ENCODE measurements at places on chromosomes 5 and 9. TPM values are rescaled to one million over a fixed set of nuclear protein-coding genes. Genes with fewer than 3 reads are reported as not detected.

- no peak for DNase-seq
Observed at GRCh38 chr5:34013547-34013946, 5.7 kb upstream of the AMACR start.

- DNase-seq = no peak
Observed at GRCh38 chr5:109961751-109962150, 272.0 kb downstream of the MAN2A1 start.

DNA sequence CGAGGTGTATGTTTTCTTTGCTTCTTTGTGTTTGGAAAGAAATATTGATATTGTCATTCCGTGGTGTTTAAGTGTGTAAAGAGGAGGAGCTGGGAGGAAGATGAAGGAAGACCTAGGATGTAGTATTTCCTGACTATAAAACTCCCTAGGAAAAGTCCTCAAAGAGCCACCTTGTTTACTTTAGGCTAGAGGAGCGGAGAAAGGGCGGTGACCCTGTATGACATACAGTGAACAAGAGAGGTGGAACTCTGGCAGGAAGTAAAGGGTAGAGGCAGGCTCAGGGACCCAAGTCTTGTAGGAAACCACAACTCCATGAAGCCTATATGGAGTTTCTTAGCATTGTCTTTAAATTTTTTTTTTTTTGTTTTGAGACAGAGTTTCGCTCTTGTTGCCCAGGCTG is 303.9 kb downstream of the DOCK8 start:
- no peak for DNase-seq

DNA sequence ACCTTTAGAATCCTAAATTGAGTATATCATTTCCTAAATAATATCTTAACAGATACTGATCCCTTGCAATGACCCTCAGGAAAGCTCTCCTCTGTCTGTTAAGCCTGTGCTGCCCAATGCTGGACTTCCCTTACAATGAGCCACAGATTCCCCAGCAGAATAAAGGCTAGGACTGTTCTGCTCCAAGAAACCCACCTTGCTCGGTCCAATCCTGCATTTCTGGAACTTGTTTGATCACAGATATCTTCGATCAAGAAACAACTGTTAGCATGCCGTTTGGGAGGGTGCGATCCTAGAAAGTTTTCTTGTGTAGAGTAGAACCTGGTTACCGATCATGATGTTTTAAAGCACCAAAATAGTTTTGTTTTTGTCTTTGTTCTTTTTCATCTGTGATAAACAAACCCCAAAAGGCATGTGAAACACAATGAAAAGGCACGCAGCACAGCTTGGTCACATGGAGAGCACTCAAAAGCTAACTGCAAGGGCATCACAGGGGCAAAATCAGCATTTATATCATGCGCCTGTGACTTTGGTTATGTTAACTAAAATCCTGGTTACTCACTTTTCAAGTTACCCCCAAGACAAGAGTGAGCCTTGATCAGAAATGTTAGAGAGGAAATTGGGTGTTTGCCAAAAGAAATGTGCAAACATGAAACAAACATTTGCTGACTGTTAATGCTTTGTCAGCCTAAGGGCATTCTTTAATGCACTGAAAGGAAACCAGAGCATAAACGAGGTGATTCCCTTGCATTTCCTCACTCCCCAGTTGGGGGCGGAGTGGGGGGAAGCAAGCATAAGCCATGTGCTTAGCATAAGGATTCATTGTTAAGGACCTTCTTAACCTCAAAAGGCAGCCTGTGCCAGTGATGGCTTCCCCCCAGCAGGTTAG is 61.9 kb upstream of the ADAMTS16 start:
- DNase-seq = no peak

- no peak for DNase-seq
Observed at GRCh38 chr9:16103620-16104397, 551.0 kb downstream of the CCDC171 start.

GRCh38 chr5:3153226-3153858 is 401.9 kb upstream of the IRX2 start:
- DNase-seq = no peak

GRCh38 chr5:1886846-1887587 is 4.3 kb upstream of the IRX4 start:
- no peak for DNase-seq

The CFAP157 gene
- total RNA-seq = not detected

The IFT74 gene
- total RNA-seq = 7.8 TPM
